ENCODE measurements at places on chromosomes 16 and 17.
A peak's percentile ranks its signal among the peaks of the same experiment; 100 is the strongest.

- no peak for DNase-seq
Measured at GRCh38 chr17:55149485-55149884, 115.3 kb upstream of the HLF start.

GRCh38 chr17:55829995-55830612 lies 79.3 kb downstream of the PCTP start:
- DNase-seq, result no peak

- no peak for DNase-seq
Measured at GRCh38 chr16:17417740-17418139, 53.0 kb downstream of the XYLT1 start.

GRCh38 chr17:35972535-35972934 lies 8.8 kb downstream of the CCL16 start:
- DNase-seq, result no peak

- DNase-seq, result no peak
Measured at GRCh38 chr16:48279199-48279598, 31.9 kb upstream of the ABCC11 start.

GRCh38 chr16:71626018-71626857 lies at the start of gene MARVELD3:
Gene MARVELD3 (plus strand): TSS chr16:71626184. CDS start chr16:71626230, 46 bp downstream.
- peak; percentile 1 for DNase-seq

- DNase-seq, result no peak
Measured at GRCh38 chr17:29256735-29257466, 10.2 kb downstream of the CRYBA1 start.

DNA sequence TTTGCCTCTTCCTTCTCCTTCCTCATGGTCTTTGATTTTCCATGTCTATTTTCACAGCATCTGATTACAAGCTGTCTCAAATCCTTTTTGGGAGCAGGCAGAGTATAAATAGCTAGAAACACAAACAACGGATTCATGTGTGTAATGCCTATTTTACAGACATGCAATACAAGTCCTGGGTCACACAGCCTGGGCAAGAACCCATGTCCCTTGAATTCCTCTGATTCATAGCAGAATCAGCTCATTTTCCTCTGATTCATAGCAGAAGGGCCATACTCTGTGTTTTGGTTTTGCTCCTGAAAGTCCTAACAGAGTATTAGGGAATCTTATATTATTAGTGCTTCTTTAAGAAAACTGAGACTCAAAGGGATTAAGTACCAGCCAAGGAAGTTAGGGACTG lies 71.3 kb downstream of the IRX5 start:
- DNase-seq, result no peak

- DNase-seq, result no peak
Measured at GRCh38 chr16:85185303-85186100, 73.2 kb upstream of the CIBAR2 start.

DNA sequence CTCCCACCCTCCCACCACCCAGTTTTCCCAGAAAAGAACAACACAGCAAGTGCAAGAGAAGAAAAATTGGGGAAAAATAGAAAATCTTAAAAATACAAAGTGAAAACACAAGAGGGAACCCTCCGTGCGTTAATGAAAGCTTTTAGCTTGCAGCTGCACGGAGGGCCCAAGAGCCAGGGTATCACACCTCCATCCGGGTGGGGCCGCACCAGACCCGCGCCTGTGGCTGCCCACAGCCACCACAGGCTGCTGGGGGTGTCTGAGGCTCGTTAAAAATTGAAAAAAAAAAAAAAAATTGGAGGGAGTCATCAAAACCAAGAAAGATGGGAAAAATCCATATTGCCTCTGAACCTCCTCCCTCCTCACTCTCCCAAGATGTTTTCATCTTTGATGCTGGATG lies 18.6 kb downstream of the ENGASE start:
- no peak for DNase-seq

DNA sequence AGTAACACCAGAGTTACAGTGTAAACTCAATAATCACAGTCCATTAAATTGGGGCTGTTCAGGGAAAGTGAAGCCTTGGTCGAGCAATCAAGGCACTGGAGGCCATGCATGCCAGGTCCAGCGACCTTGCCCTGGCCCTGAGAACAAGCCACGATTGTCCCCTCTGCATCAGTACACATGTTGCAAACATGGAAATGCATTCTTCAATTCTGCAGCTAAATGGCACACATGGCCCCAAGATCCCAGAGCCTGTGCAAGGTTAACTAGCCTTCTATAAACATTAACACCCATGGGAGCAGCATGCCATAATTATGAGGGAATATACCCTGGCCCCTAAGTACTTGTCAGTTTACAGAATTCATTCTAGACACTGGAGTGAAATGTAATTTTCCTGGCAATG lies 204.7 kb downstream of the HS3ST3B1 start:
- no peak for DNase-seq
